Aortic smooth muscle cell (primary cell): ENCODE measurements at places on chromosomes 4 and X. TPM values are rescaled to one million over a fixed set of nuclear protein-coding genes. Genes with fewer than 3 reads are reported as not detected.

Gene ABLIM2
- 3.0 and 4.2 TPM in 2 replicates for total RNA-seq

Gene GAGE12E
- total RNA-seq: not detected in 2 replicates

Gene SYTL5
- total RNA-seq: 0.19 and 0.40 TPM in 2 replicates

Gene CCKAR
- total RNA-seq: 0.13 TPM in 1 of 2 replicates, not detected in the other

Gene COL4A5
- 53.1 and 70.9 TPM in 2 replicates for total RNA-seq

Gene HTR2C
- not detected in 2 replicates for total RNA-seq

Gene AMBN
- not detected in 2 replicates for total RNA-seq

Gene TRAM1L1
- 0.50 and 0.53 TPM in 2 replicates for total RNA-seq

Gene SULT1E1
- 4.2 and 12.0 TPM in 2 replicates for total RNA-seq

Gene F11
- total RNA-seq: not detected in 2 replicates

Gene CT45A2
- total RNA-seq: not detected in 2 replicates

Gene WDR17
- total RNA-seq: 0.26 and 0.93 TPM in 2 replicates

Gene HSFX3
- total RNA-seq: not detected in 2 replicates

Gene TSPAN5
- total RNA-seq: 28.5 and 31.5 TPM in 2 replicates

Gene TRIML2
- total RNA-seq: 0.13 TPM in 1 of 2 replicates, not detected in the other

Gene TEX13B
- not detected in 2 replicates for total RNA-seq

Gene NXF2B
- not detected in 2 replicates for total RNA-seq

Gene AFF2
- 0.25 and 0.40 TPM in 2 replicates for total RNA-seq

Gene GPR173
- 1.2 and 1.7 TPM in 2 replicates for total RNA-seq

Gene TKTL2
- total RNA-seq: not detected in 2 replicates

Gene TMEM271
- not detected in 2 replicates for total RNA-seq

Gene TRIM75
- total RNA-seq: not detected in 2 replicates

Gene XG
- 11.5 and 16.7 TPM in 2 replicates for total RNA-seq

Gene CNGA1
- under 0.01 and 0.31 TPM in 2 replicates for total RNA-seq

Gene PRDM8
- 0.79 and 0.87 TPM in 2 replicates for total RNA-seq

Gene CLIC2
- total RNA-seq: 1.9 and 2.4 TPM in 2 replicates

Gene TMEM47
- 115 and 148 TPM in 2 replicates for total RNA-seq

Gene ANXA10
- total RNA-seq: 6.5 and 15.9 TPM in 2 replicates

Gene PAGE5
- total RNA-seq: not detected in 2 replicates

Gene ZNF185
- 4.6 and 8.5 TPM in 2 replicates for total RNA-seq

Gene NLGN4X
- total RNA-seq: 0.92 and 2.0 TPM in 2 replicates
